Astrocyte of the hippocampus (primary cell): ENCODE measurements at places on chromosomes 5 and 9.

- DNase-seq = no peak
Measured at GRCh38 chr5:56321236-56321881, 88.2 kb upstream of the ANKRD55 start.

GRCh38 chr9:82242285-82242963 lies 253.9 kb downstream of the SPATA31D1 start:
- DNase-seq = no peak

GRCh38 chr9:136043441-136043991 lies 51.6 kb downstream of the NACC2 start:
- DNase-seq = no peak

DNA sequence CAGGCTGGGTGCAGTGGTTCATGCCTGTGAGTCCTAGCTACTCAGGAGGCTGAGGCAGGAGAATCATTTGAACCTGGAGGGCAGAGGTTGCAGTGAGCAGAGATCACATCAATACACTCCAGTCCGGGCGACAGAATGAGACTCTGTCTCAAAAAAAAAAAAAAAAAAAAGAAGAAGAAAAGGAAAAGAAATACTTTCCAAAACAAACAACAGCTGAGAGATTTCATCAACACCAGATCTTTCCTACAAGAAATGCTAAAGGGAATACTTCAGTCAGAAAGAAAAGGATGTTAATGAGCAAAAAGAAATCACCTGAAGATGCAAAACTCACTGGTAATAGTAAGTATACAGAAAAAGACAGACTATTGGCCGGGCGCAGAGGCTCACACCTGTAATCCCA lies 8.4 kb downstream of the CCIN start:
- no peak for DNase-seq

GRCh38 chr5:109917154-109917546 lies 227.4 kb downstream of the MAN2A1 start:
- DNase-seq = no peak

- DNase-seq = no peak
Measured at GRCh38 chr9:68844631-68845612, 139.9 kb downstream of the PIP5K1B start.

DNA sequence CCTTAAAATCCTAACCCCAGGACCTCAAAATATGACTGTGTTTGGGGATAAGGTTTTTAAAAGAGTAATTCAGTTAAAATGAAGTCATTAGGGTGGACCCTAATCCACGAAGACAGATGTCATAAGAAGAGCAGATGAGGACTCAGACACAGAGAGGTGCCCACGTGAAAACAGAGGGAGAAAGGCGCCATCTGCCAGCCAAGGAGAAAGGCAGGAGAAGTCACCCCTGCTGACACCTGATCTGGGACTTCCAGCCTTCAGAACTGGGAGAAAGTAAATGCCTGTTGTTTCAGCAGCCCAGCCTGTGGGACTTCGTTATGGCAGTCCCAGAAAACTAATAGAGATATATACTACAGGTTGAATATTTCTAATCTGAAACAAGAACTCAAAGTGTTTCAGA lies 67.4 kb downstream of the ROR2 start:
- no peak for DNase-seq
